Activated CD4-positive, alpha-beta T cell treated with anti-CD3 and anti-CD28 coated beads, Interleukin-2, Interleukin-4, amounts not matched to agents 100 ng/mL and 50 ng/mL, durations not matched to agents 16 hours and 8 hours (primary cell): ENCODE measurements at places on chromosomes 4 and X.

DNA sequence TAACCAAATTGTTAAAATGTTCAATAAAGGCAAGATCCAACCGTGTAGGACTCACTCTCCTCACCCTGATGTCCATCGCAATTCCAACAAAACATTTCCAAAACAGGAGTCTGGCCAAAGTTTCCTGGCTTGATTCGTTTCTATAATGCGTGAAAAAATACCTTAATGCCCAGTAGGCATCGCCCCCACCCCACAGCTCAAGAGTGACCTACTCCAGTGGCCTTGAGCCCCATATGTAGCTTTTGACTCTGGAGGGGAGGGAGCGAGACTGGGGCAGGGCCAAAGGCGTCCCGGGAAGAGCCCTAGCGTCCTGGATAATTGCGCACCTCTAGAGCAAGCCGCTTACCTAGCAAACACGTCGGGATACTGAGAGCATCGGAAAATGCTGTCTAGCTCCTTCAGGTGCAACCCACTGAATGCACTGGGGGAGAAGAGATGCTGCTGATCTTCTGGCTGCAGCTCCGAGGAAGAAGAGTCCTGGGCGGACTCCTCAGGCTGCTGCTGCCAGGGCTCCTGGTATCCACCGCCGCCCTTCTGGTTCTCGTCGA lies 55.6 kb upstream of the NKAP start:
- no peak for DNase-seq

GRCh38 chr4:10090467-10091250 lies 25.9 kb downstream of the WDR1 start:
- no peak for DNase-seq

GRCh38 chrX:112774651-112775293 lies 65.9 kb downstream of the AMOT start:
- DNase-seq = no peak

DNA sequence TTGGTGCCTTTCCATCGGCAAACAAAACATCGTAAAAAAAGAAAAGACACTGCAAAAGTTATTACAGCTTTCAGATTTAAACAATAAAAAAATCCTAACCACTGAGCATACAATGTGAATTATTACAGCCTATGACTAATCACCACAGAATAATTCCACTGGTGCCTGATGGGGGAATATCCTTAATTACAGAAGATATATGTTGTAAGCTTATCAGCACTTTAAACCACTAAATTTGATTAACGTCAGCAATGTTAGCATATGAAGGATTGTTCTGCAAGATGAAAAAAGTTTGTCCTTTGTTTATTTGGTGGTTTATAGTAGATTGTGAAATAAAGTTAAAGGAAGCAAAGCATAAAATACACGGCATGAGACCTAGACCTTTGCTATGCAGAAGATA lies 210.2 kb upstream of the ADAMTS3 start:
- DNase-seq = no peak

DNA sequence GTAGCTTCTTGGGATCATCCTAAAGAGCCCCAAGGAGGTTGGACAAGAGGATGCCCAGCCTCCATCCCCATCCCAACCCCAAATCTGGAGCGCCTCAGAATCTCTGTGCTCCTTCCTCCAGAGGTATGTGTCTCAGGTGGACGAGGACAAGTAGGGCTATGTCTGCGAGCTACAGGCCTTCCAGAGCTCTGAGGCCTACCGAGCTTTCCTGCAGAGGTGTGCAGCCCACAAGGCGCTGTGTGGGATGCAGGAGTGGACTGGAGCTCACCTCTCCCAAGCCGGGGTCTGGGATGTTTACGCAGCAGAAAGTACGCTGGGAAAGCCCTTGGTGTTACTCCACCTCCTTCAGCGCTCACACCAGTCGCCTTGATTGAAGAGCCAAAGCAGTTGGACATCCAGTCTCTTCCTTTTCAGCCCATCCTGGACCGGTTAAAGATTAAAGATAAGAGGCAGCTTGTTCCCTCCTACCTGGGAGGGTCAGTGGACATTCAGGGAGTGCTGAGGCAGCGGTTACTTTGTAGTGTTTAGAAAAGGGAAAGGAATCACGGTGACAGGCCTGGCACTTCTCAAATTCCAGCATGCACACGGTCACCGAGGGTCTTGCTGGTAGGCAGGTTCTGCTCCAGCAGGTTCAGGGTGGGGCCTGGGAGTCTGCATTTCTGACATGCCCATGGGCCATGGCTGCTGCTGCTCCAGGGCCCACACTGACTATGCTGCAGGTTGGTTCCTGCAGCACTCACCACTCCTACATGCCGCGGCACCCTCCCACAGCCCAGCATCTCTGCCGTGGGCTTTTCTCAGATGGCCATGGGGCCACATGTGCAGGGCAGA lies 29.5 kb upstream of the JAKMIP1 start:
- no peak for DNase-seq

DNA sequence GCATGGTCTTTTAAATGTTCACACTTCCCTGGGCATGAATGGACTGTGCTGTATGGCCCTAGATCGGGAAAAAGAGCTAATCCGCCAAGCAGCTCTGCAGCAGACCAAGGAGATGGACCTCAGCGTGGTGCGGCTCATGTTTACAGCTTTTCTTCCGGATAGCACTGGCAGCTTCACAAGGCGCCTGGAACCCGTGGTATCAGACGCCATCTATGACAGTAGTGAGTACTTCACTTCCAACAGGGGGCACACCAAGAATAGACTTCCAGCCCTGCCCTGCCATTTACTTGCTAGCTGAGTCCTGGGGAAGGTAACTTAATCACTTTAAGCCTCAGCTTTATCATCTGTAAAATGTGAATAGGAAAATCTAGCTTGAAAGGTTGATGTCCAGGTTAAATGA lies 77.7 kb downstream of the NFKB1 start:
- no peak for DNase-seq

- DNase-seq = no peak
Observed at GRCh38 chr4:185480016-185480732, 8.6 kb upstream of the CCDC110 start.

DNA sequence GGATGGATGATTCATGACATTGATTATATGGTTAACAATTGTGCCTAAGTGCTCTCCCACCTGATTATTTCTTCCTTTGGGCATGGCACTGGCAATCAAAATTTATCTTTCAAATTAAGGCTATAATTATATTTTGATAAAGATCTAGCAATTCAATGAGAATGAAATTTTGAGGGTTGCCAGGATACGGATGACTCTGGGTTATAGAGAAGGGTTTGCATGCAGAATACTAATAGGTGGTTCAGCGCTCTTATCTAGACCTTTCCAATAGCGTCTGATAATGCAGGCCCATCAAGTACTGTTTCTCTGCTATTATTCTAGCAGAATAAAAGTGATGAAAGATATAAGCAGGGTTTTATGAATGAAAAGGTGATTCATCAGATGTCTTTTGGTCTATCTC lies 74.9 kb upstream of the SCML1 start:
- no peak for DNase-seq

- DNase-seq = no peak
Observed at GRCh38 chr4:150717952-150718351, 136.0 kb downstream of the MAB21L2 start.

DNA sequence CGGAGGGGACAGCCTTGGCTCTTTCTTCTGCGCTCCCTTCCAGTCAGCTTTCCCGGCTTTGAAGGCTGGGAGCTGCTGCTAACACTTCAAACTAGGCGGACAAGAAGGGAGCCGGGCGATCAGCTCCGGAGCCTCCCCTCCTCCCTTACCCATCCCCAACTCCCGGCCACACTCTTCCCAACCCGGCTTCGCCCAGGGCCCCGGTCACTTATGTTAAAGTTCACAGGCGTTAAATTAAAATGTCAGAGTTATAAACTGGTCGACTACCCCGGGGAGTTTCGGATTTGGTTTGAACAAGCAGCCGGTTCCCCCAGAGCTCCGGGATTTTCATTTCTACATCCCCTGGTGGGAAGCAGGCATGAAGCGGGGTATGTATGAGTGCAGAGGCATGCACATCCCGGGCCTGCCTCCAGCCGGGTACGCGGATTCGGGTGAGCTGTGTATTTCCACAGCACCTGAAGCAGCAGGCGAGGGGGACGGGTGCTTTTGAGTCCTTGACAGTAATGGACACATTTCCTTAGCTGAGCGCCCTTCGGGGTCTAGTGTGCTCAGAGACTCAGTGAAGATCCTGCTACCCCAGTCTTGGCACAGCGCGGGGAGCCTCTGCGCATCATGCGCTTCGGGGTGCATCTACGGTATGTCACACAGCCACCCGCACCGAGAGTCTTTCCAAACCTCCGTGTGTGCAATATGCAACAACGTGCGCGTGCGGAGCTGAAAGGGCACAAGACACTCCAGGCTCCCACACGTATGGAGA lies 880 bp downstream of the UNC5C start:
- no peak for DNase-seq

- DNase-seq = no peak
Observed at GRCh38 chr4:185429660-185430059, 3.9 kb upstream of the UFSP2 start.

DNA sequence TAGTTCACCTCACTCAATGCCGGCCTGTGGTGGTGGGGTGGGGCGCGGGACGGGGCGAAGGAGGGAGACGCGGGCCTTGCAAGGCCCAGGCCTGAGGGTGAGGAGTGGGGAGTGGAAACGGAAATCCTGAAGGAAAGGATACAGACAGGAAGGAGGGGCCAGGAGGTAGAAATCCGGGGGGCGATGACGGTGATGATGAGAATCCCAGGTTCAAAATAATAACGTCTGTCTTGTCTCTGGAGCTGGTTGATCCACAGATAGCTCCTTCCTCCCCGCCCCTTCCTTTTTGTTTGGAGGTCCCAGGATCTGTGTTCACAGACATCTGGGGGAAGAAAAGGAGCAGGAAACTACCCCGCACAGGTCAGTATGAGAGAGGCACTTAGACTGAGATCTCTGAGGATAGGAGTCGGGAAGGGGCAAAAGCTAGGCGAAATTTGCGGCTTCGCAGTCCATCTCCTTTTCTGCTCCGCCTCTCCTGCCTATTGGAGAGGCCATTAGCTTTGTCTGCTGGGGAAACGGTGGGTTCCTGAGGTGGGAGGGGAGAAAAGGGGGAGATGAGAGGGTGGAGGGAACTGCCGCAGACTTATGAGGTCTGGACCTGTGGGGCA lies 746 bp downstream of the TCEAL7 start:
- no peak for DNase-seq

- DNase-seq = no peak
Observed at GRCh38 chr4:125734504-125734903, 419.7 kb downstream of the FAT4 start.

DNA sequence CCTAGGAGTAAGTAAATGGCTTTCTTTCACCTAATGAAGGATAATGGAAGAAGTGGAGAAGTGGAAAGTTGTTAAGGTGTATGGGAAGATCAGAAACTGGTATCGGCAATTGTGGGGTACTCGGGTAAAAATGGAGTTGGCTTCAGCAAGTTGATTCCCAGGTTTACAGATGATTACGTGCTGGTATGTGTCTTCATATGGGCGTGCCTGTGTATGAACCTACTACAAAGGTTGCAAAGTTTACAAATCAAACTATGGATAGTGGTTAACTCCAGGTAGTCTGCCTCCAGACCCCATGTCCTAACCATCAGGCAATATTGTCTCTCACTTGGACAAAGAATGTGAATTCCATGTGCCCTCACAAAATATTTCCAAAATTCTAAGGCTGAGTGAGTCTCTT lies 773 bp downstream of the TLR3 start:
- DNase-seq = no peak

GRCh38 chr4:189117426-189117825 lies 823.2 kb upstream of the FRG1 start:
- DNase-seq = no peak

DNA sequence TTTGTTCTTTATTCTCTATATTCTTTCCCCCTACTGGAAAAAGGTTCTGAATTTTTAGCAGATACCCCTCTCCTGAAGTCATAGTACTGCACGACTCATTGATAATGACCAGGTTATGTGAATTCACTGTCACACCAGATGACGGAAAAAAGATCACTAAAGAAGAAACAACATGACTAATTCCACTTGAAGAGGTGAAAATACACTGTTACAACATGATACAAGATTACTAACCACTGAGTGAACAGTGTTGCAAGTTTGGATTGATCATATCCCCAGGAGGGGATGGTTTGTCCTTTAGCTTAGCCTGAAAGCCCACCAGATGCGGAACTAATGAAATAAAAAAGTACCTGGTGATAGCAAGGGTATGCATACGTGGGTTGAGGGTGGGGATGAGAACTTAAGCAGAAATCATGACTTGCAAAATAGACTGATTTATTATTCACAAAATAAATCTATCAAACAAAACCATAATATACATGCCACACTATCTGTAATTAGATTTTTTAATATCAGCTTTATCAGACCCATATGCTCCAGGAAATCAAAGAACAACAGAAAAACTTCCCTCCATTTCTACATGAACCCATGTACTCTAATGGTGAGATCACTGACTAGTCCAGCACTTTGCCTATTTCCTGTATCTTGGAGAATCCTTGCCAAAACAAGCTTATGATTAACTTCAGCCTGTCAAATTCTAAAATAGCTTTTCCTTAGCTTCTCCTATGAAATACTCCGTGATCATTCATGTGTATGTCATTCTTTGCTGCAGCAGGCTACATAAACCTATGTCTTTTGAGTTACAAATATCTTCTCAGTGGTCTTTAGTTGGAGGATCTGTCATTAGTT lies 257.4 kb upstream of the AGA start:
- DNase-seq = no peak

DNA sequence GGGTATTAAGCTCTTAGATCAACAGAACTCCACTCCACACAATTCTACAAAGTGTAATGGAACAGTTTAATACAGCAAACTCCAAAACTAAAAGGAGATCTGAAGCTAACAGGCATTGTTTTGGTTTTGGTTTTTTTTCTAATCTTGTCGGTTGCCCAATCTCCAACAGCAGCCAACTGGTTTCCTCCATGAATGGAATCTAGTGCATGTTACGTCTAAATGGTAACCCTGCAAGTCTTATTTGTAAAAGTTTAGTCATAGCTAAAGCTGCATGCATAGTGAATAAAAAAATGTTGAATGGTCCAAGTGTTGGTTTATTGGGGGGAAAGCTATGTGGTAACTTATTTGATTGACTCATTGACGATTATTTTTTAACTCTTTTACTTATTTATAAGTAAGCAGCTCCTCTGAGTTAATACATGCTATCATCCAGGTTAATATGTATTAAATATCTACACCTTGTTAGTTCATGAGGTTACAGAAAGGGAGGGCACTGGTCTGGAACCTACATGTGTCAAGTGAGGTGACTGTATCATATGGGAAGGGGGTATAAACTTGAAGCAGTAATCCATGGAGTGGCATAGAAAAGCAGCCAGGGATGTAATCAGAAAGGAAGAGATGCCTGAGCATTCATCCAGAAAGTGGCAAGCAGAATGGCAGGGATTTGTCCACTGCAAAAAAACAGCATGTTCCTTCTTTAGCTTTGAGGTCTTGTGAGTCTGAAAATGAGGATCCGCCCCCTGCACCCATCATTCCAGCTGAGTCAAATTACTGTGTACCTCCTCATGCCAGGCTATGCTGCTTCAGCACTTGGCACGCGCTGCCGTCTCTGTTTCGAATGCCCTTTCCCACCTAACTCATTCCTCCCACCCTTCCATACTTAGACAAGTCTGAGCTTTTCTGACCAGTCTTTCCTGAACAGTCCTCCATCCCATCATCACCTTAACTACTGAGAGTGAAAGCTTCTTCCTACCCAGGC lies 81.7 kb downstream of the PDGFC start:
- no peak for DNase-seq
